Amygdala (tissue), 56 donors: ENCODE measurements at places on chromosomes 6 and 20.

- no peak for DNase-seq
Measured at GRCh38 chr20:58237318-58238132, 9.1 kb upstream of the ANKRD60 start.

GRCh38 chr6:125375013-125375412 is 73.2 kb upstream of the HDDC2 start:
- no peak for DNase-seq

GRCh38 chr6:44788387-44788981 is 401.0 kb downstream of the CDC5L start:
- DNase-seq = no peak

DNA sequence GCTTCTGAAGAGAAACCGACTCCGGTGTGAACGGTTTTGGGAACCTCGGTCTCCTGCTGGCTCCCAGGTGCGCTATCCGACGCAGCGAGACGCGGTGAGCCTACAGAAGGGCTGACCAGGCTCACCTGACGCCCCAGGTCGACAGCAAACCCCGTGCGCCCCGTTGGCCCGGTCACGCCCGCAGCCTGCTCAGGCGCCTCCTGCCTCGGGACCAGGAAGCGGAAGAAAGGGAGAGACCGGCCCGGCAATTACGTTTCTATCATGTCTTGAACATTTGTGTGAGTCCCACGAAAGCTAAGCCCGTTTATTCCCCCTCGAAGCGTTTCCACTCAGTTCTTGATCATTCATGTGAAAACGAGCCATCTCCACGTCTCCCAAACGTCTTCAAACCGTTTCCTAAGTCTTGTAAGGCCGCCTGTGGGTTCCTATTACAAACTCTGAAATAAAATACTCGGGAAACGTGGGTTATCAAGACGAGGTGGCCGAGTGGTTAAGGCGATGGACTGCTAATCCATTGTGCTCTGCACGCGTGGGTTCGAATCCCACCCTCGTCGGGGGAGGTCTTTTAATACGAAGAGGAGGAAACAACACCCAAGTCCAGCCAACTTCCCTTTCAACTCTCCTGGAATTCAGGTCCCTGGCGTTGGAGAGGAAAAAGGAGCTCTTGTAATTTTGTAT is 150.5 kb upstream of the PRSS16 start:
- no peak for DNase-seq

DNA sequence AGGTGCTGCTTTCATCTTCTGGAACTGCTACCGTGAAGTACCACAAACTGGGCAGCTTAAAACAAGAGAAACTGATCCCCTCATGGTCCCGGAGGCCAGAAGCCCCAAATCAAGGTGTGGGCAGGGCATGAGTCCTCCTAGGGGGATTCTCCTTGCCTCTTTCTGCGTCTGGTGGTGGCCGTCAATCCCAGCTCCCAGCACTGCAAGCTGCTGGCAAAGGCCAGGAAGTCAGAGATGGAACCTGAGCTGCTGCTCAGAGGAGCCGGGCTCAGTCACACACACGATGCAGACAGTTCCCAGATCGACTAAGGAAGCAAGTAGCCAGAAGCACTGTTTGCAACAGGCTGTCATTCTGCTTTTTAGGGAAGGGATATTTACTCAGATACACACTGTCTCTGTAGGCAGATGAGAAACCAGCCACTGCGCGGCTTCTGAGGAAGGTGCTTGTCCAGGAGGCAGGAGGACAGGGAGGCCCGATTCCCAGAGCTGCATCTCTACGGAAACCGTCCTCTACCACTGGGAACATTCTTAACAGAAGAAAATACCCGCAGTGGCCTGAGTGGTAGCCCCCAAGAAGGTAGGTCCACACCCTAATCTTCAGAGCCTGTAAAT is 15.5 kb downstream of the BHLHE23 start:
- no peak for DNase-seq

DNA sequence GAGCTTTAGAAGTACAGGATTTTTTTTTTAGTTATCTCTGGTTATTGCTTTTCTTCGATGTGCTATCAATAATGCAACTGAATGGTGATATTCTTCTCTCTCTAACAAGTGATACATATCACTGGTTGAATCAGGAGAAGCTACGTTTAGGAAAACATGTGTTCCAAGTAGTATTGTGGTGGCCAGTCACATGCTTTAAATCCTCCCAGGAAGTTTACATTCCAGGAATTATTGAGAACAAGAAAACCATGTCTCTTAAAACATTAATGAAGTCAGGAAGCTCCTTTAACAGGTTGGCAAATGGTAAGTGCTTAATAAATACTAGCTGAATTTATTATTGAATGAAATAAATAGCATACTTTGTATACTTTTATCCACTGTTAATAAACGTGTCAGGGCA is 371.1 kb downstream of the BCKDHB start:
- DNase-seq = no peak
